ENCODE measurements at places on chromosomes 4 and X. TPM values are rescaled to one million over a fixed set of nuclear protein-coding genes. Genes with fewer than 3 reads are reported as not detected.

CCSER1 gene
- total RNA-seq, result 13.2 TPM

GRCh38 chr4:18722748-18723191, 701.2 kb upstream of the LCORL start:
- no peak overlapping the region for H3K27ac ChIP-seq
- no peaks in the 10 kb centered on the region for H3K4me1 ChIP-seq

DNA sequence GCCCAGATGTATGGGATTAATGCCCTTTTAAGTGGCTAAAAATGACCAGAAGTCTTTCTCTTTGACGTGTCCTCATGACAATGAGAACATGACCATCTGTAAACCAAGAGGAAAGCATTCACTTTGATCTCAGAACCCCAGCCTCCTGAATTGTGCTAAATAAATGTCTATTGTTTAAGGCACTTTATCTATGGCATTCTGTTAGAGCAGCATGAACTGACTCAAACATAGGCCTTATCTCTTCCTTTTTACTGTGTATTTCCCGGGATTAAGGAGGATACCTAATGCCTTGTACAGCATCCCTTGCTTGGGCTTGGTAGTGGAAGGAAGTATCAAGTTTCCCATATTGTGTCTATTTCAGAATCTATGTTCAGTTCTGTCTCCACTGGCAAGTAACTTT, 47.2 kb upstream of the HS3ST1 start:
- H3K27me3 ChIP-seq, result no peaks in the 10 kb centered on the region
- no peak overlapping the region for H3K4me3 ChIP-seq
- H3K36me3 ChIP-seq, result no peaks in the 10 kb centered on the region
- DNase-seq, result no peak
- H3K27ac ChIP-seq, result no peak overlapping the region

DNA sequence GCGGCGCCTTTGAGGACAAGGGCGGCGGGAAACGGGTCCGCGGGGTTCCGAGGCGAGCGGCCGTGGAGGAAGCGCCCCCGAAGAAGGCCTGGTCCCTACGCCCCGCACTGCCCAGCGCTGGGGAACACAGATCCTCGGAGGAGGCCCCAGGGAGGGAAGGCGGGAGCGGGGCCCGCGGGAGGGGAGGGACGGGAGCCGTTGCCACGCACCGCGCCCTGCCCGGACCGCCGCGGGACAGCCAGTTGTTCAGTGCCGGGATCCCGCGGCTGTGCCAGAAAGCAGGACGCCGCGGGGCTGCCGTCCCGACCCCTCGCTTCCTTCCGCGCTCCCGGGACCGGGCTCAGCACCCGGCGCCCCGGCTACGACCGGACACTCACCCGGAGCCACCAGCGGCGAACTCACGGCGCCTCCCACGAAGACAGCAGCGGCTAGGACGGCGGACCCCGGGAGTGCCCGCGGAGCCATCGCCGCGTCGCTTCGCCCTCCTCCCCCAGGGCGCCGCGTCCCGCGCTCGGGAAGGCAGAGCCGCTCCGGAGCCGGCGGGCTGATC, 278 bp downstream of the RELL1 start:
- peak overlapping the region; percentile 97 for H3K27ac ChIP-seq
- H3K27me3 ChIP-seq, result no peaks in the 10 kb centered on the region
- peak overlapping the region; percentile 92 for H3K4me3 ChIP-seq
- H3K36me3 ChIP-seq, result no peaks in the 10 kb centered on the region
- H3K4me1 ChIP-seq, result peaks cover 48% of the 10 kb centered on the region
- peak; percentile 58 for DNase-seq

DNA sequence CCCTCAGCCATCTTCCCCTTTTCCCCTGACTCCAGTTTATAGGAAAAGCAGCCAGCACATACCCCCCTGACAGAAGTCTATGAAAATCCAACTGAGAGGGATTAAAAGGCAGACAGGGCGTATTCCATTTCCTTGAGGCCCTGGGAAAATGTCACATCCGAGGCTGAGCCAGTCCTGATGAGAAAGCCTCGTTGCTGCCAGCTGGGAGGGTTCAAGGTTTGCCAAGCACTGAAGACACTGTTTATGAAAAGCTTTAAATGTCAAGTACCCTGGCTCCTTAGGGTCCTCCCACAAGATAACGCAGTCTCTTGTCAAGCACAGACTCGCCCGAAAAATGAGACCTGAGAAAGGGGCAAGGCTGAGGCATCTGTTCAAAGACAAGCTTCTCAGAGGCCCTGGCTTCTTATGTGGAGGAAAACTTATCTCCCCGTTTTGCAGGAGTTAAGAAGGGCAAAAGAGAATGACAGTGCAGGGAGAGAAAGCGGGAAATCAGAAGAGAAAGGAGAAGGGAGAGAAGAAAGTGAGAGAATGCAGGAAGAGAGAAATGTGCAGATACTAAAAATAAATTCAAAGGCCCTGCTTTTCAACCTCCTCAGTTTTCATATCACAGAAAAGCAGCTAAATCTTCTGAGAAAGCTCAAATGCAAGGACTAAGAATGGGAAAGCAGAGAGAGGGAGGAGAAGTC, 44.7 kb downstream of the SCD5 start:
- peaks cover 21% of the 10 kb centered on the region for H3K4me1 ChIP-seq
- no peaks in the 10 kb centered on the region for H3K36me3 ChIP-seq
- peak overlapping the region; percentile 50 for H3K27ac ChIP-seq
- no peak for DNase-seq
- no peak overlapping the region for H3K4me3 ChIP-seq

All from left ventricle myocardium inferior (tissue), 1 donor.